ENCODE measurements at places on chromosomes 5 and 9. TPM values are rescaled to one million over a fixed set of nuclear protein-coding genes. Genes with fewer than 3 reads are reported as not detected.

DNA sequence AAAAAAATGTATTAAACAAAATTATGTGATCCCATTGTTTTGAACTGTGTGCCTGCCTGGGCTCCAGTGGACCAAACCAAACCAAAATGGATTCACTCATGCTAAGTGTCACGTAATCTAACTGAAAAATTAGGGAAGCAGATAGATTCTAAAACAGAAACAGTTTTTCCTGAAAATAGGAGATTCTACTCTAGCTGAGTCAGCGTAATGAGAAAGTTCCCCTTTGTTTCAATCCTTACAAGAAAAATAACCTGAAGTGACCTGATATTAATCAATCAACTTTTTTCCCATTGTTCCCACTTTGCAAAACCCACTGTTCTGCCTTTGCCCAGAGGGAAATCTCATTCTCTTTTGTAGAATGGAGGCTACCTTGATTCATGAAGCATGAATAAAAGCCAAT lies 682.4 kb upstream of the CDH10 start:
- no peaks in the 10 kb centered on the region for H3K27me3 ChIP-seq
- no peaks in the 10 kb centered on the region for H3K4me1 ChIP-seq
- H3K36me3 ChIP-seq = no peaks in the 10 kb centered on the region
- DNase-seq = no peak
- no peak overlapping the region for H3K4me3 ChIP-seq
- H3K27ac ChIP-seq = no peak overlapping the region

DNA sequence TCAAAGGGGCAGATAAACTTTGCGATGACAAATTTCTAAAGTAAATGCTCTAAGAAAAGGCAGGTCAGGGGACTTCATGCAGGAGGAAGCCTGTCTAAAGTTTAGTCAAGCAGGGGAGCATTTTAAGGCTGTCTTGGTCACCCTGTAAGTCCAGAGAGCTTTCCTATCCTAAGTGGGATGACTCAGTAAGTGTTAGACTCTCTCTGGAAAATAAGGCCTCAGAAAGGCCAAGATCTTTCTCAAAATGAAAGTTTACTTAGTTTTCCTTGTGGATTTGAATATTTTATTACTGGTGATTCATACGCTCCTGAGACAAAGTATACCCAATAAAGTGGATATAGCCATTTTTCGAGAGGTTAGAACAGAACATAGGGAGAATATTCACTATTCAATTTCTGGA lies 806.9 kb upstream of the CDH9 start:
- no peaks in the 10 kb centered on the region for H3K36me3 ChIP-seq
- no peak overlapping the region for H3K4me3 ChIP-seq
- H3K27ac ChIP-seq = no peak overlapping the region
- no peak for DNase-seq
- no peaks in the 10 kb centered on the region for H3K27me3 ChIP-seq

COL5A1 gene
- not detected for total RNA-seq

GRCh38 chr9:16870596-16871335 lies at the start of gene BNC2:
TSS of gene BNC2 (minus strand) at chr9:16870670. CDS start at chr9:16870648, 22 bp downstream.
- DNase-seq = no peak
- H3K27ac ChIP-seq = no peak within 1 kb of the TSS
- no peaks in the 10 kb centered on the region for H3K36me3 ChIP-seq
- H3K27me3 ChIP-seq = peaks cover 38% of the 10 kb centered on the region
- H3K4me3 ChIP-seq = peak within 1 kb of the TSS; percentile 68

- peak within 1 kb of the TSS; percentile 80 for H3K27ac ChIP-seq
- peaks cover 63% of the 10 kb centered on the region for H3K4me1 ChIP-seq
- peak; percentile 63 for DNase-seq
- H3K36me3 ChIP-seq = peaks cover 9% of the 10 kb centered on the region
Measured at GRCh38 chr5:177357459-177358351, at the start of gene RGS14. TSS of gene RGS14 (plus strand) at chr5:177357924. CDS start at chr5:177358025, 101 bp downstream.

KIF3A gene
- 58.5 TPM for total RNA-seq

NMUR2 gene
- total RNA-seq = not detected

FAM151B gene
- 0.32 TPM for total RNA-seq

GRCh38 chr5:89117124-89117644 lies 234.2 kb upstream of the MEF2C start:
- DNase-seq = no peak
- H3K4me1 ChIP-seq = no peaks in the 10 kb centered on the region
- no peak overlapping the region for H3K4me3 ChIP-seq
- no peak overlapping the region for H3K27ac ChIP-seq

DNA sequence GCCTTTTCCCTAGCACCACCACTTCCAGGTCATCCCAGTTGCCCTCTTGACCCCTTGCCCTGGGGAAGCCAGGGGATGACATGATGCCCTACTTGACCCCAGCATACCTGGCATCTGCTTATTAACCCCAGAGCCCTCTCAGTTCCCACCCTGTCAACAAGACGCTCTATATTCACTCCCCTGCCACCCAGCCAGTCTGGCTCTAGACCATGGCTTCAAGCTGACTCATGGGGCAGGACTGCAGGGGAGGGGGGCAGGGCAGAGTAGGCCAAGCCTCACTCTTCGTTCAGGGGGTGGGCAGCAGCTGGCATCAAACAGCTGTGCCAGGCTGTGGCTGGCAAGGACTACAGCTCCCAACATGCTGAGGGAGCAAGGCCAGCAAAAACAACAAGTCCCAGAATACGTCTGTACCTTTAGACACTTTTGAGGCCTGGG lies 5.3 kb downstream of the ATOSB start:
- peak overlapping the region; percentile 29 for H3K27ac ChIP-seq
- H3K4me3 ChIP-seq = peak overlapping the region; percentile 77
- peaks cover 17% of the 10 kb centered on the region for H3K36me3 ChIP-seq
- peaks cover 52% of the 10 kb centered on the region for H3K4me1 ChIP-seq
- no peaks in the 10 kb centered on the region for H3K27me3 ChIP-seq
- no peak for DNase-seq

- no peak overlapping the region for H3K4me3 ChIP-seq
- H3K27ac ChIP-seq = no peak overlapping the region
- no peaks in the 10 kb centered on the region for H3K4me1 ChIP-seq
- peaks cover 3% of the 10 kb centered on the region for H3K27me3 ChIP-seq
Measured at GRCh38 chr5:72681781-72682180, 134.7 kb upstream of the TNPO1 start.

ZFP2 gene
- 0.41 TPM for total RNA-seq

MARCHF11 gene
- not detected for total RNA-seq

Measured in activated T-helper 1 cell treated with anti-CD3 and anti-CD28 coated beads, Interleukin-12 subunit alpha, Interleukin-12 subunit beta, Interleukin-2, Interleukin-4 antibody, amounts not matched to agents 30 ng/mL and 10 ng/mL and 1 ng/mL, durations not matched to agents 14 hours and 24 hours and 36 hours (primary cell).